ENCODE measurements at places on chromosomes 1 and 21.

DNA sequence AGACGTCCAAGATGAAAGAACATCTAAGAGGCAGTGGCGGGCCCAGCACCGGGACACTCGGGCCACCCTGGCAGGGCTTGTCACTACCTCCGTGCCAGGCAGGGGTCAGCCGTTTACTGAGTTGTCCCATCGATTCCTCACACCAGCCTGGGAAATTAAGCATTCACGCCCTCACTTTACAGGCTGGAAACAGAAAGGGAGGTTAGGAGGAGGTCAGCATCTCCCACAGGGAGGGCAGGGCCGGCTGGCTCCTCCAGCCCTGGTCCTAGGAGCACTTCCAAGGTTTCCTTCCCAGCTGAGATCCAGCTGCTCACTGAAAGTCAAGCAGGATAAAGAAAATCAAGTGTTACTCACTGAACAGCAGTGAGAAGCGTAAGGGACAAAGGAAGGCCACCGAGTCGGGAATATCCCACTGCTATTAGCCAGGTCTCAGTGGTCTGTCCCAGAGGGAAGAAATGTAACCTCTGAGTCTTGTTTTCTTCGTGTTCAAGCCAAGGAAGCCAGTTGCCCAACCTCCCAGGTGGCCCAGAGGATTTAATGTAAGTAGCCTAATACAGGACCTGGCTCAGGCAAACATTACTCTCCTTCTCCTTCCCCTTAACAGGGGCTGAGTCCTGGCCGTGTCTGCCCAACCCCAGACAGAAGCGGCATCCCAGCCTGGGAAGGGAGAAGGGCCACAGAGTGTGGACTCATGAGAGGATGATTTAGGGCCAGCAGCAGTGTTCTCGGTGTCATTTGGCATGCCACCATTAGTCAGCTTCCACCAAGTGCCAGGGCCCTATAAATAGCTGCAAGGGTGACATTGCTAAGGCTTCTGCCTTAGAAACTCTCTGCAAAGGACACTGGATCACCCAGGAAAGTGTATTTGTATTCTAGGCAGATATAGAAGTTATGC lies 203.1 kb upstream of the GALNT2 start:
- no peak for DNase-seq

- no peak for DNase-seq
Measured at GRCh38 chr21:14595449-14595848, 49.3 kb upstream of the SAMSN1 start.

DNA sequence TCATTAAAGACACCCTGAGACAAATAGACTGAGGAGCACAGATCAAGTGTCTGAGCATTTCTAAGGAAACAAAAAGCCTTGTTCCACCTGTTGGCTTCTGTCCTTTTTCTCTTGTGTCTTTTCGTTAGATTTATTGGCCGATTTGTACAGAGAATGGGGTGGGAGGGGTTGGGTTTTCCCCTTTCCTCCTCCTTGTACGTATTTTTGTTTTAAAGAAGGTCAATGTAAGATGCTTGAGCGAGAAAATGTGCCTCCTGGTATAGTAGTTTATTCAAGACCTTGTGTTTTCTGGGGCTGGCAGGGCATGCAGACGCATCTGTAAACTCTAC lies 1.2 kb downstream of the BCL9 start:
- DNase-seq: no peak

GRCh38 chr1:30345491-30346130 lies 377.8 kb downstream of the MATN1 start:
- DNase-seq: no peak

DNA sequence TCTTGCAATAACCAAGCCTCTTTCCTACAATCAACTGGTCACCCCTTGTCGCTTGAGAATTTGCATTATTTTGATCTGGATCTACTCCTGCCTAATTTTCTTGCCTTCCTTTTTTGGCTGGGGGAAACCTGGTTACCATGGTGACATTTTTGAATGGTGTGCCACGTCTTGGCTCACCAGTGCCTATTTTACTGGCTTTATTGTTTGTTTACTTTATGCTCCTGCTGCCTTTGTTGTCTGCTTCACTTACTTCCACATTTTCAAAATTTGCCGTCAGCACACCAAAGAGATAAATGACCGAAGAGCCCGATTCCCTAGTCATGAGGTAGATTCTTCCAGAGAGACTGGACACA lies 743 bp downstream of the GPR52 start:
- DNase-seq: no peak

DNA sequence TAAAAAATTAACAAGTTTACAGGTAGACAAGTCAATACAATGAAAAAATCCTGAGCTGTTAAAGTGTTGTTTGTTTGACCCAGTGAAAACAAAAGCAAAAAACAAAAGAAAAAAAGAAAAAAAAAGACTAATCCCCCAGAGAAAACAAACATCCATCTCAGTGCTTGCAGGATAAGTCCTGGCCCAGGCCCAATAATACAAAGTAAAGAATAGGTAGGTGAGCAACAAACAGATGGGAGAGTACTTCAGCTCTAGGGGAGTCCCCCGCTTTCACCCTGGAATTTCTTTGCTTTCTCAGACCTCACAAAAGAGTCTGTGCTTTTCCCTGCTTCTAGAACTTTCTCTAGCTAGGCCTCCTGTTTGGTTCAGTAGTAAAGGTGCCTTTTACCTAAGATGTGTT lies 70.3 kb downstream of the ABCA4 start:
- no peak for DNase-seq

GRCh38 chr1:197937892-197938291 lies 20.7 kb downstream of the LHX9 start:
- no peak for DNase-seq

- DNase-seq: no peak
Measured at GRCh38 chr1:112614460-112615065, 4.4 kb downstream of the ST7L start.

Measured in activated T-helper 1 cell treated with anti-CD3 and anti-CD28 coated beads, Interleukin-2, amount 50 U/mL, for 16 hours (primary cell).